Urinary bladder (tissue), 4 donors: ENCODE measurements at places on chromosomes 3 and 15.

DNA sequence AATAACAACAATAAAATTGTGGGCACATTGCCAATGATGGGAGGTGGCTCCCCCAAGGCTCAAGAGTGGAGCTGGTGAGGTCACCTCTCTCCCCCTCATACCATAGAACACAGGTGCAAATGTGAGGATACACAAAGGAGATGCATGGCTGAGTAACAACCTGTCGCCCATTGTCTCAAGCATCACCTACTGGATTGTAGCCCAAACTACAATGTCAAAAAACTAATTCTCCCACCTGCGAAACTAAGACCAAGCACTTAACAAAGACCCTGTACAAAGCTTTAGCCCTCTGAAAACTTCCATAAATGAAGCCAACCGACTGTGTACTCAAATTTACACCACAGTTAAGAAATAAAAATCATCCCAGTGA lies 50.4 kb upstream of the IGSF11 start:
- DNase-seq: no peak

DNA sequence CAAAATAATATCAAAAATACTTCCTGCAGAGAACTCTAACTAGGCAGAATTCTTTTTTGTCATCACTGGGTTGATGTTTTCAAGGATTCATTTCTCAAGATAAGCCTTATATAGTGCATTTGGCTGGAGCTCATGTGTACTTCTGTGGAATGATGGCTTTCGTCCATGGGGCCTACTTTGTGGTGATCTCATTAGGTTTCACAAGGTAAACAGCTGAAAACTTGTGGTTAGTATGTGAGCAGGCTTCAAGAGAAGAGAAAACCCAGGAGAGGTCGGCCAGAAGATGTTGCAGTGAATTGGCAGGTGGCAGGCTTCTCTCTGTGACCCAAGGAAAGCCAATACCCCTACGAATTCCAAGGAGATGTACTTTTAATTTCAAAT lies 121.4 kb upstream of the PHLDB2 start:
- DNase-seq: peak; percentile 67

GRCh38 chr3:151979906-151980305 lies 106.5 kb downstream of the SUCNR1 start:
- no peak for DNase-seq

DNA sequence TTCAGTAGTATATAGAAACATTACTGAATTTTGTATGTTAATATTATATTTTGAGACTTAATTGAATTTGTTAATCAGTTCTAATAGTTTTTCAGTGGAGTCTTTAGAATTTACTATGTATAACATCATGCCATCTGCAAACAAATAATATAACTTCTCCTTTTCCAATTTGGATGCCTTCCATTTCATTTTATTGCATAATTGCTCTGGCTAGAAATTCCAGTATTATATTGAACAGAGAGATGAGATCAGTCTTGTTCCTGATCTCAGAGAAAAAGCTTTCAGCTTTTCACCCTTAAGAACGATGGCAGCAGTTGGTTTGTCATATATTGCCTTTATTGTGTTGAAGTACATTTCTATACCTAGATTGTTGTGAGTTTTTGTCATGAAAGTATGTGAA lies 40.4 kb downstream of the OR4F15 start:
- no peak for DNase-seq

GRCh38 chr15:70297465-70298058 lies 199.8 kb upstream of the TLE3 start:
- DNase-seq: no peak

DNA sequence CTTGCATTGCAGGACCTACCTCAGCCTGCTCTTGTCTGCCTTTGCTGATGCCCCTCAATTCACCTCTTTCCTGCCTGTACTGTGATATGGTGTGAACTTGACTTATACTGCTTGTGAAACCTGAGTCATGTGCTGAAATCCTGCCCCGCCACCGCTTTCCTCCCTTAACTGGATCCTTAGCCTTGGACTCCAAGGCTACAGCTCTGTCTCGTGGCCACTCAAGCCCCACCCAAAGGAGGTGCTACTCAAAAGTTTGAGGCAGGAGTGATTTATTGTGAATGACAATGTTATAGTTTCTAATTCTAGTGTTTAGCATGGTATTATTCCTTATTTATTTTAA lies 56.1 kb downstream of the MYZAP start:
- no peak for DNase-seq

DNA sequence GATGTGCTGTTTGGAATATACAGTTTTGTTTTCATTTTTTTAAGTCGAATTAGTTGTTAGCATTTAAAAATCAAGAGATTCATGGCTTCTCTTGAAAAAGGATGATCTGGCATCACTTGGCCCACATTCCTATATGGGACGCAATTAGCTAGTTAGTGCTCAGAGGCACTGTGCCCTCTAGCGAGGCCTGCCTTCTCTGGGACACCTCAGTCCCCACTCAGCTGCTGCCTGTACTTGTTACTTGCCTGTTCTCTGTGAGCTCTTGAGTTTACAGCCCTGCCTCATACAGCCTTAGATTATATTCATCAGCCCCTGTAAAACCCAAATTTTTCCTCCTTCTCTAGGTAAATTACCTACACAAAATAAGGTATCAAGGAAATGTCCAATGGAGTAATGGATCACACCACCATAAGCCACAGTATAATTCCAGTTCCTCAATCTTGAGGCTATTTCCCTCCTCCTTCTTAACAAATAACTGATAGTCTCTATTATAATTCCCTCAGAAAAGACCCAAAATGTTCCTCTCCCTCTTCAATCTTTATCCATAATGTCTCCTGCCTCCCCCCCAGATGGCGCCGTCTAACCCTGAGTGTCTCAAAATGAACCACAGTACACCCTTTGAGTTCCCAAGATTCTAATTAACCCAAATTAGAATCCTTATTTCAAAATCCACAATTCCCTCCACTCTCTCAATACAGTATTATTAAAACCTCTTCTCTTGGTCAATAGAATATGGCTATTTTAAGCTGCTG lies 2.7 kb downstream of the ZMAT3 start:
- DNase-seq: no peak

GRCh38 chr15:98738689-98739401 lies 90.5 kb downstream of the IGF1R start:
- no peak for DNase-seq

DNA sequence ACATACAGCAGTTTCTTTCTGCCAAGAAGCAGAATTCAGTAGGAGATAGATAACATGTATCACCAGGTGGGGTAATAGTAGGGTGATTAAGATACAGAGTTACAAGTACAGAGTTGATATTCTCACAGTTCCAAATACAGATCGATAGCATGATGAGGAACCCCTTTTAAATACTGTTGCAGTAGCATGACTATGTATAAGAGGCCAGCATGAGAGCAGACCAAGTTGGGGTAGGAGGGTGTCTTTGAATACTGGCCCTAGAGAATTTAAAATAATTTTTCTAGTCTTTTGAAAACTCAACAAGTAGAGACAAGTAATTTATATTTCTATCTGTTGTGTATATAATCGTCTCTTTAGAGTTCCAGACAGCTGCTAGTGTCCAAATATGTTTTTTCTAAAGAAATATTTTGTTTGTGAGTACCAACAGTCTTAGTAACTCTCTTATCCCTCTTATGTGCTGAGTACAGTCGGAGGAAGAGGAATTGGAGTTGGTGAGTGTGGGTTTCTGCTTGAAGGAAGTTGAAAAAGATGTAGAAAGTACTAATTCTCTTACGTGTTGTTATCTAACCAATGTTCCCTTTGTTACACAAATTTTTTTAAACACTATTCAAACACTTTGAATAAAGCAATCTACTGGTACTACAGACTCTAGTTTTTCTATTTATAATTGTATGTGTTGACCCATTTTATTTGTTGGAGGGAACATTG lies 30.2 kb downstream of the LYSMD4 start:
- no peak for DNase-seq

GRCh38 chr15:51982013-51982769 lies 10.6 kb upstream of the LEO1 start:
- peak; percentile 35 for DNase-seq

DNA sequence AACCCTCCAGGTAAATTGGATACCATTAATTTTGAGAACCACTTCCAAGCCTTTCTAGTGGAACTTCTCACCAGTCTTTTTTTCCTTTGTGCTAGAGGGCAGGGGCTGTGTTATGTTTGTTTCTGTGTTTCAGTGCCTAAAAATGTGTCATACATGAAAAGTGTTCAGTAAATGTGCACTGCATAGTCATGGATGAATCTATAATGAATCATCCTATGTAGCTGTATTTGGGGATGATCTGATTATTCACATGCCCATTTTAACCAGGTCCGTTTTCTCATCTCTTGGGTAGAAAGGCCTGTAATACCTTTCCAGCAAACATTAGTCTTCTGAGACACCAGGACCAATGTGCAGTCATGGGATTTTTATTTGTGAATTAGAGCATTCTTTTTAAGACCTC lies 583.0 kb upstream of the GOLIM4 start:
- DNase-seq: no peak

- no peak for DNase-seq
Observed at GRCh38 chr3:99938270-99938911, 120.7 kb downstream of the CMSS1 start.

GRCh38 chr15:71541746-71542145 lies 268.6 kb upstream of the NR2E3 start:
- no peak for DNase-seq

GRCh38 chr3:42163622-42164244 lies 72.6 kb downstream of the TRAK1 start:
- DNase-seq: no peak

DNA sequence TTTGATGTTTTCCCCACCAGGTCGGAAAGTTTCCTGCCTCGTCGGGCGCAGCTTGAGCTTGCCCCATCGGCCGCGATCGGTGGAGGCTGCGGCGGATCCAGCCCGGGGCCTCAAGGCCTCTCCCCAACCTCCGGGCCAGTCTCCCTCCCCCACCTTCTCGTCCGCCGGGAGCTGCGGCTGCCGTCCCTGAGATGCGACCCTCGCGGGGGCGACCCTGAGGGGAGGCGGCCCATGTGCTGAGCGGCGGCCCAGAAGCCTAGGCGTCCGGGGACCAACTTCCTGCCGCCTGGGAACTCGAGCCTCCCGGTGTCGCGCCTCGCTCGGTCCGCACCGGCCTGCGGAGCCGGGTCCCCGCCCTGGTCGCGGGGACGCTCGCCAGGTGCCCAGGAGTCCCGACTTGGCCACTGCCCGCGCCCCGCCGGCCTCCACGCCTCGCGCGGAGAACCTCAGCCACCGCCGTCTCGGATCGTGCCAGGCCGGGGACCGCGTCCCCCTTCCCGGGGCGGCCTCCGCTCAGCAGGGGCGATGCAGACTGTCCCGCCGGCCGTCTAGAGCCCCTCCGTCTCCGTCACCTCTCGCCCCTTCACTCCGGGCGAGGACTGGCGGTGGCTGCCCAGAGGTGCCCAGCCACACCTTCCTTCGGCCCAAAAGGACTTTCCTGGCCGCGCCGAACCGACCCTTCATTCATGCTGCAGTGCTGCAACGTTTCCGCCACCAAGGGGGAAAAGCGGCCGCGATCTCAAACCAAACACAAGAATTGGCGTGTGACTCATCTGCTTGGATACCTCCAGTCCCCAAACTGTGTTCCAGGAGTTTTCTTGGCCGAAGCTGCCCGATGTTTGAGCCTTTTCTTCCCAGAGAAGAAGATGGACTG lies 656 bp downstream of the SLMAP start:
- no peak for DNase-seq

DNA sequence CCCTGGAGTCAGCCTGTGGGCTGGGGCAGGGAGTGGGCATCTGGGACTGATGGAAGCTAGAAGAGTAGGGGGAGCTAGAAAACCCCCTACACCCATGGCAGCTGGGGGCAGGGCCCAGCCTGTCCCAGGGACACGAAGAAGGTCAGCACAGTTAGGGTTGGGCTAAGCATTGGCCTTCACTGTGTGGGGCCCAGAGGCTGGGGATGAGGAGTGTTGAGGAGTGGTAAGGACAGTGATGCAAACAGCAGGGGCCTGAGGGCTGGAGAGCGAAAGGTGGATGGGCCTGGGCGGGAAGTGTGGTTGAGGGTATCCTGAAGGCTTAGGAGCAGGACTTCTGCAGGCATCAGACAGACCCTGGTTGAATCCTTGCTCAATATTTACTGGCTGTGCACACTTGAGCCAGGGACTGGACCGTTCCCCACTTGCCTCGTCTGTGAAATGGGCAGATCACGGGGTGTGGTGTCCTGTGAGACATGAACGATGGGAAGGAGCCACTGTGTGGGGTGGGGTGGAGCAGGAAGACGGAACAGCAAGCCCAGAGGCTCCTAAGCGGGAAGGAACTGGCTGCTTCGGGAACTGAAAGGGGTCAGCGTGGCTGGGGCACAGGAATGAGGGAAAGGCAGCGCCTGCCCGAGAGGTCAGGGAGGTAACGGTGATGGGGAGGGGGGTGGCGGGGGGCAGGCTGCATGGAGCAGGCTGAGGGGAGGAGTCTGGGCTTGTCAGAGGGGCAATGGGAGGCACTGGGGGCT lies 7.3 kb downstream of the PRKCD start:
- DNase-seq: no peak

GRCh38 chr3:89698208-89698830 lies 590.9 kb downstream of the EPHA3 start:
- no peak for DNase-seq
